Left renal pelvis (tissue), 4 donors: ENCODE measurements at places on chromosomes 6 and 20. TPM values are rescaled to one million over a fixed set of nuclear protein-coding genes. Genes with fewer than 3 reads are reported as not detected.

The TCF21 gene
- polyA plus RNA-seq: 199 TPM

DNA sequence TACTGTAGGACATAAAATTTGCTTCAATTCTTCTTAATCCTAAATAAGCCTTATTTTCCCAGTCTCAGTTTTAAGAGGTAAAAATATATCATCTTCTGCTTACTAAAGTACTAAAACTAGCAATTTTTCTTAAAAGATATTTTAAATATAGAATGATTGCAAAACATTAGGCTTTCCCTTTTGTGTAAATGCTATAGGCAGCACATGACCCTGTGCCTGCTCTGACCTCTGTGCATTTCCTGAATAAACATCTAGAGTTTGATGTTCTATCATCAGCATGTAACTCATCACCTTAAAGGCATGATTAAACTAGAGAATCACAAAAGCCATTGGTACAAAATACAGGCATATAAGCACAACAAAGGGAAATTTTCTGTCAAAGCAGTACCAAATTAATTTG is 422.7 kb downstream of the TFAP2B start:
- DNase-seq: no peak

- no peak for DNase-seq
These were observed 86.5 kb upstream of the RREB1 start for GRCh38 chr6:7021301-7021700.

The BPIFB1 gene
- polyA plus RNA-seq: not detected

- no peak for DNase-seq
These were observed 158.3 kb downstream of the DOK5 start for GRCh38 chr20:54633374-54634355.

DNA sequence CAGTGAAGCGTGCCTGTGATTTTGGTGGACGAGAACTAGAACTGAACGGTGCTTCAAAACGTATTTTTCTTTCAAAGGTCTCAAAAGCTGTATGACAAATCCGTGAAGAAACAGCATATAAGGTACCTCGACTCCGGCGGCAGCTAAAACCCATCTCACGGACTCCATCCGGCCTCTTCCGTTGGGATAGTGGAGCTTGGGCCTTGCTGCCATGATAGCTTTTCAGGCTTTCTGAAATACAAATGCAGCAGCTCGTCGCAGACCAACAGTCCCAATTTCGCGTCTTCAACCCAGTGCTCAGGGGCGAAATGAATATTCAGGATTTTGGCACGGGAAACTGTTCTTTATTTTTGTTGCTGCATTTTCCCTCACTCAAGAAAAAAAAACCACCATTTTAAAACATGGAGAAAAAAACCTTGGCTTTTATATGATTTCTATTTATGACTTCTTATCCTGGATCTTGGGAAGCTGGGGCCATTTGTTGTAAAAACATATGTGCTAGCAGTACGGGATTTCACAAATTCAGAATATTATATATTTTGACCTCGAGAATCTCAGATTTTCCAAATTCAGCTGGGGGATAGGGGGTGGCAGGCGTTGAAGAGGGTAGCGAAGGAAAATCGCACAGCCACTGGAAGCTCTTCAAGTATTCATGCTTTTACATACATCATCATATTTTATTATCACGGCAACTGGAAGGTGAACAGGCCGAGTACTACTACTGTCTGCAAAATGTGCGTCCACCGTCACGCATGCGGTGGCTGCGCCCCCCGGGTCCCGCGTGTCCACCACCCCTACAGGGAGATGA is 849 bp downstream of the GSTA4 start:
- DNase-seq: peak; percentile 30

The JAG1 gene
- 27.4 TPM for polyA plus RNA-seq

GRCh38 chr6:68447112-68447511 is 188.0 kb upstream of the ADGRB3 start:
- no peak for DNase-seq

- no peak for DNase-seq
These were observed 437.6 kb downstream of the C6orf118 start for GRCh38 chr6:164871783-164872182.
